ENCODE measurements at places on chromosomes 13 and 19. TPM values are rescaled to one million over a fixed set of nuclear protein-coding genes. Genes with fewer than 3 reads are reported as not detected.

GRCh38 chr19:677601-678436, 1.6 kb downstream of the FSTL3 start:
- no peak for DNase-seq

DNA sequence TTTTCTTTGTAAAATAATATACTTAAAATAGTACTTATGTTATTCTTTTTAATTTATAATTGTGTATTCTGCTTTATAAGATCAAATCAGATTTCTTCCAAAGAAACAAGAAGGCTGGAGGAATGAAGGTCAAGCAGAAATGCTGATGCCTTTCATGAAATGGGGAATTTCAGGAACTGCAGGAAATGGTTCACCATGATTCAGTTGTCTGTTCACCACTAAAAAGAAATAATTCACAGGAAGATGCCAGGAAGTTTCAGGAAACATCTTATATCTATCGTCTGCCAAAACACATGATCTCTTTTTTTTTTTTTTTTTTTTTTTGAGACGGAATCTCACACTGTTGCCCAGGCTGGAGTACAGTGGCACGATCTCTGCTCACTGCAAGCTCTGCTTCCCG, 15.7 kb upstream of the SCEL start:
- DNase-seq = no peak

DNA sequence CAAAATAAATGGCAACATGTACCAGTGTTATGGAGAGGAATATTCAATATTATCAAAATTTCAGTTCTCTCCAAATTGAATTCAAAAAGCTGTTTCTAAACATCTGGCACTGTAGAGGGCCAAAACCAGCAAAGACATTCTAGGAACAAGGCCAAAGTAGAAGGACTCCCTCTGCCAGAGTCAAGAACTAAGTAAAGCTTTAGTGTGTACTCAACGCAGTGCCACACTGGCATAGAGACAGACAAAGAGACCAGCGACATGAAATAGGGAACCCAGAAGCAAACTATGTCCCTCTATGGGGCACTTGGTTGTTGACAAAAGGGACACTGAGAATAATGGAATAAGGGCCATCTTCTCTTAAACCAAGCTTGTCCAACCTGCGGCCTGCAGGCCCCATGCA, 15.6 kb downstream of the SCGB2B2 start:
- DNase-seq = no peak

GRCh38 chr19:30634131-30634830, 262.1 kb downstream of the ZNF536 start:
- DNase-seq = no peak

Gene CACNA1A
- total RNA-seq = 1.9 TPM
